ENCODE measurements at places on chromosomes 6 and 20. TPM values are rescaled to one million over a fixed set of nuclear protein-coding genes. Genes with fewer than 3 reads are reported as not detected.

- peak overlapping the region; percentile 100 for H3K27ac ChIP-seq
- peaks cover 24% of the 10 kb centered on the region for H3K4me1 ChIP-seq
- H3K36me3 ChIP-seq = no peaks in the 10 kb centered on the region
- peak; percentile 98 for DNase-seq
- H3K27me3 ChIP-seq = no peaks in the 10 kb centered on the region
These were observed 50.9 kb upstream of the EZR start for GRCh38 chr6:158869826-158870648.

The TMEM200A gene
- 5.5 TPM for total RNA-seq

The ARMC12 gene
- 0.90 TPM for total RNA-seq

- no peaks in the 10 kb centered on the region for H3K27me3 ChIP-seq
- no peak overlapping the region for H3K4me3 ChIP-seq
- H3K27ac ChIP-seq = peak overlapping the region; percentile 47
- H3K4me1 ChIP-seq = peaks cover 15% of the 10 kb centered on the region
- DNase-seq = peak; percentile 20
- H3K36me3 ChIP-seq = no peaks in the 10 kb centered on the region
These were observed 368.9 kb upstream of the JARID2 start for GRCh38 chr6:14876778-14877613.

DNA sequence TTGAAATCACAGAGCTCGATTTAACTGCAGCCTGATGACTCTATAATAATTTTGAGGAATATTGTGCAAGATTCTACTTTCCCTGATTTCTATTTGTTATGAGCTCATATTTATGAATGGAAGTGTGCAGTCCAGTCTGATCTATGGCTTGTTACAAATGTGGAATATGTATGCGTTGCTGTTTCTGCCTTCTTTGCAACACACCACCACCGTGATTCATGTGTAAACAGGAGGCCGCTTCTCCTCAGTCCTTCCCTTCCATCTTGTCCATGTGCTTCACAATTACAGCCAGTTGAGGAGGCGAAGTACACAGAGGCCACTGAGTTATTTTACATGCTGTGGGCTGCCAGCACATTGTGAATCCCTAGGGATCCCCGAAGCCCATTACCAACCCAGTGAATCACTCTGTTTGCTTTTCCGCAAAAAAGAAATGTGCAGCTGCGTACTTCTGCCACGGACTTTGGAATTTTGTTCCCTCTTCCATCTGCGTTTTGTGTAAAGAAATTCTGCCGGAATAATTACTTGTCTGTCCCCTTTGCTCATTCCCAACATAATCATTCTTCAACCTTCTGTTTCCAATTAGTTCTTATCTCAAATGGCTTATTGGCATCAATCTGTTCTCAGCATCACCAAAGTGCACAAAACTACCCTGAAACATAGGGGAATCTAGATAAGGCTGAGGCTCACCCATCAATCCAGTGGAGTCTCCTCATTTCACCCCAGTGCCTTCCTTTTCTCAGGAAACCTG is 551.6 kb upstream of the CITED2 start:
- H3K27me3 ChIP-seq = peaks cover 2% of the 10 kb centered on the region
- DNase-seq = no peak
- H3K4me3 ChIP-seq = no peak overlapping the region
- no peak overlapping the region for H3K27ac ChIP-seq
- no peaks in the 10 kb centered on the region for H3K4me1 ChIP-seq

The TMEM74B gene
- 0.13 TPM for total RNA-seq

DNA sequence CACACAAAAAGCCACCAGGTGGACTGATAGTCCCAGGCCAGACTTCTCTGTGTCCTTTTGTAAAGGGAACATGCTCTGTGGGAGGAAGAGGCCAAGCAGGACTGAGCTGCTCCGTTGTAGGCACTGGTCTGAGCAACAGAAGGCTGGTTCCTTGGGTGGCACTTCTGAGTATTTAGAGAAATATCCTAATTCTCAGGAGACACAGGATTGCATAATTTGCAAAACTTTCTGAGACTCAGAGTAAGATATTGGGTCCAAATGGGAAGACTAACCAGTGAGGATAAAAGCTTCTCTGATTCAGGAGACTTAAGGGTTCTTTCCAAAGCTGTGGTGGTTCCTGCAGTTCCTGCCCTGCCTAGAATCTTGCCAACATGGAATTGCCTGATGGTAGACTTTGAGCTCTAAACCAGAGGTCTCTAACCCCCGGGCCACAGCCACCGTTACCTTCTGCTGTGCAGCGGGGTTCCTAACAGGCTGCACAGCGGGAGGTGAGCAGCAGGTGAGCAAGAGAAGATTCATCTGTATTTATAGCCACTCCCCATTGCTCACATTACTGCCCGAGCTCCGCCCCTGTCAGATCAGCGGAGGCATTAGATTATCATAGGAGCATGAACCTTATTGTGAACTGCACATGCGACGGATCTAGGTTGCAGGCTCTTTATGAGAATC is 107.0 kb downstream of the OLIG3 start:
- DNase-seq = no peak
- no peak overlapping the region for H3K4me3 ChIP-seq
- no peak overlapping the region for H3K27ac ChIP-seq
- H3K36me3 ChIP-seq = no peaks in the 10 kb centered on the region
- H3K27me3 ChIP-seq = no peaks in the 10 kb centered on the region

The CD24 gene
- 3.4 TPM for total RNA-seq

The HLA-DPB1 gene
- total RNA-seq = 41.2 TPM

The BHLHE23 gene
- not detected for total RNA-seq
